ENCODE measurements at places on chromosomes 11 and 22. TPM values are rescaled to one million over a fixed set of nuclear protein-coding genes. Genes with fewer than 3 reads are reported as not detected.

Gene KREMEN1
- total RNA-seq: 28.7 TPM

Gene HPX
- 10.9 TPM for total RNA-seq

Gene TECTA
- 0.41 TPM for total RNA-seq

Gene APOBEC3H
- total RNA-seq: not detected

Gene ABCG4
- not detected for total RNA-seq

Gene USP2
- 14.4 TPM for total RNA-seq

Gene PHRF1
- 46.8 TPM for total RNA-seq

Gene TSGA10IP
- not detected for total RNA-seq

Gene C22orf23
- not detected for total RNA-seq

Gene NF2
- total RNA-seq: 53.2 TPM

Gene BRD1
- total RNA-seq: 48.3 TPM
